Kidney epithelial cell (primary cell): ENCODE measurements at places on chromosomes 7 and 10.

DNA sequence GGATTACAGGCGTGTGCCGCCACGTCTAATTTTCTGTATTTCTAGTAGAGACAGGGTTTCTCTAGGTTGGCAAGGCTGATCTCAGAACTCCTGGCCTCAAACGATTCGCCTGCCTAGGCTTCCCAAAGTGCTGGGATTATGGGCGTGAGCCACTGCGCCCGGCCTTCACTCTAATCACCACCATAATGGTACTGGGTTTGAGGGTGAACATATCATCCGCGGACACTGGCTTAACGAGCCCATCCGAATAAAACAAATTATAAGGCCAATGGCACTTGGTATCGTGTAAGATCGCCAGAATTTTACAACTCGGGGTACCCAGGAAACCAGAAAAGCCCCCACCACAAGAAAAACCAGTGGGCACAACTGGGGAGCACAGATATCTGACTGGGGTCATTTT, 580 bp downstream of the FAM200A start:
- no peak for DNase-seq

DNA sequence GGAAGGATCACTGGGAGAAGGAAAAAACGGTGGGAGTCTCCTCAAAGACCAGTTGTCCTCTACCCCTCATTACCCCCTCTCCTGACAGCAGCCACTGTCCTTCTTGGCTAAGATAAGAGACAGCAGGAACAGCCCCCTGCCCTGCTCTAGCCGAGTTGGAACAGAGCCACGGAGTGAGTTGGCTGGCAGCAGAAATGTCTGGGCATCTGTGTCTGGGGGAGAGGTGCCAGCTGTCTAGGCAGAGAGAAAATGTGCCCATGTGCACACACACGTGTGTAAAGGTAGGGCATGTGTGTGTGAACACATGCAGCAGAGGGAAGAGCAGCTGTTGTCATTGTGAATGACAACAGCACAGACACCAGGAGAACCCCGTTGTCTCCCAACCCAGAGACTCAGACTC, 9.4 kb upstream of the HILPDA start:
- DNase-seq: no peak

- no peak for DNase-seq
These were observed 88.3 kb upstream of the KAT6B start for GRCh38 chr10:74738052-74738451.

- no peak for DNase-seq
These were observed 1.4 kb downstream of the ZMIZ1 start for GRCh38 chr10:79070081-79070605.

GRCh38 chr7:29234438-29234837, 39.9 kb downstream of the CHN2 start:
- DNase-seq: no peak

- DNase-seq: no peak
These were observed 11.4 kb downstream of the CDHR3 start for GRCh38 chr7:105974471-105974870.

DNA sequence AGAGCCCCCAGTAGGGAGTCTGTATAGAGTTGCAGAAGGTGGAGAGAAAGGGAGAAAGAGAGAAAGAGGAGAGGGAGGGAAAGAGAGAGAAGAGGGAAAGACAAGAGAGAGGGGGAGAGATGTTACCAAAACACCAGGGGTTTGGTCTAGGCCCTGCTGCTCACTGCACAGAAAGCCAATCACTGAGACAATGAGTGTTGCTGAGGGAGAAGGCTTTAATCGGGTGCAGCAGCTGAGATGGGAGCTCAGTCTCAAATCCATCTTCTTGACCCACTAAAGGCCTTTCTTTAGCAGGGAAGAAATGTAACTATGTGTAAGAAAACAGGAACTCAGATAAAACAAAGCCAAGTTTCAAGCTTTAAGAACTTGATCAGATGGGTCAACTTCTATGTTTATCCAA, 198.2 kb upstream of the FOXK1 start:
- no peak for DNase-seq
